ENCODE measurements at places on chromosomes 1 and 21.

DNA sequence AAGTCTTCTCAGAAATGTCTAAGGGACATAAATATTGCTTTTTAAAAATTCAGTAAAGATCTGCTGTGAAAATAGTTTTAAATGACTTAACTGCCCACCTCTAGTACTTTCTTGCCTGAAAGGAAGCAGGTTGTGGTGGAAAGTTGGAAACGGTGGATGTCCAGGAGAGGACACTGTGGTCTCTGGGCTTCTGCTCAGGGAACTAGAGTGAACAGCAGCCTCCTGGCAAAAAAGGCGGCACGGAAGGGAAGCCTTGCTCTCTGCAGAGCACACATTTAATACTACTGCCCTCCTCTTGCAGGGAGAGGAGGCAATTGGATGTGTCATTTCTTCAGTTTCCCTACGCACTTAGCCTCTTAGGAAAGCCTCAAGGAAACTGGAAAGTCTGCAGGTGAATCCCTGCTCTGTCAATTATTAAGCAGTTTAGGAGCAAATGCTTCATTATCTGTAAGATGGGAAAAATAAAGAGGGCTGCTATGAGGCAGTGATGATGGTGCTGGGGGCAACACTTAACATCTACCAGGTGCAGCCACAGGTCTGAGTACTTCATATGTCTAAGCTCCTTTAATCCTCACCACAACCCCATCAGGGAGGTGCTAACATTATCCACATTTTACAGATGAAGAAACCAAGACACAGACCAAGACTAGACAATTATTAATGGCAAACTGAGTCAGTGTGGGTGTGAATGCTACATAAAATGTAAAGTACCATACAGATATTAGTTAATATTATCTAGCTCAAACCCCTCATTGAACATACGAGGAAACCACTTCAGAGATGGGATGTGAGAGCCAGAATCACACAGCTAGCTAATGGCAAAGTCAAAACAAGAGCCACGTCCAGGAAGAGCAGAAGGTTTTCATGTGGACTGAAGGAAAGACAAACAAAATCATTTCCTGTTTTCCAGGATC lies 108.9 kb upstream of the ADAR start:
- no peak for DNase-seq

GRCh38 chr1:23140940-23141596 lies 27.6 kb downstream of the LUZP1 start:
- DNase-seq: no peak

DNA sequence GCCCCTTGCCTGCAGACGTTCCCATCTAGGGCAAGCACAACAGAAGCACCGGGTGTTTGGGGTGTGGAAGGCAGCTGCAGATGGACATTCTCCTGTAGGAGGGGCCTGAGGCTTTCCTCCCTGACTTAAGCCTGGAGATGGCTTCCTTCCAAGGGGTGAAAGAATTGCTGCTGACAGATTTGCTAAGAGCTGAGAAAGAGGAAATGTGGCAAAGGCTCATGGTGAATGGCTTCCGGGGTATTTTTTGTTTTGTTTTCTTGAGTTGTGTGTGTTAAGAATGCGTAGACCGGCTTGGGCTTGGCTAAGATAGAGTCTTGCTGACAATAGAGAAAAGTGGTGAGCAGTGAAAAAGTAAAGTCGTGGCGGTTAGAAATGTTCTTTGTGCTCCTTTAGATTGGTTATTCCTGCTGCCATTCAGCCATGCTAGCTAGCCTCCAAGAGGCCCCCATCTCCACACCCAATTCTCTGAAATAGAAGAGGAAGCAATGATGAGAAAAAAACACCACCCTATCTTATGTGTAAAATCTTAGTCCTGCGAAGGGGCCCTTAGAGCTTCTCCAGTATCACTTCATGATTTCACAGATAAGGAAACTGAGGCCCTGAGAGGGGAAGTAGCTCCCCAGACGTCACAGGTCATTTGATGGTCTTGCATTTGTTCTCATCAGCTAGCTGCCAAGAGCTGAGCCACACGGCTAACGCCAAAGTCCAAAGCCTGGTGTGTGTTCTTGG lies 36.9 kb downstream of the EIF2D start:
- peak; percentile 79 for DNase-seq

GRCh38 chr21:19608101-19608621 lies 1204.6 kb upstream of the TMPRSS15 start:
- DNase-seq: no peak

Data from naive B cell (primary cell).